Esophagus muscularis mucosa (tissue), 4 donors: ENCODE measurements at places on chromosomes 13 and 19. TPM values are rescaled to one million over a fixed set of nuclear protein-coding genes. Genes with fewer than 3 reads are reported as not detected.

DNA sequence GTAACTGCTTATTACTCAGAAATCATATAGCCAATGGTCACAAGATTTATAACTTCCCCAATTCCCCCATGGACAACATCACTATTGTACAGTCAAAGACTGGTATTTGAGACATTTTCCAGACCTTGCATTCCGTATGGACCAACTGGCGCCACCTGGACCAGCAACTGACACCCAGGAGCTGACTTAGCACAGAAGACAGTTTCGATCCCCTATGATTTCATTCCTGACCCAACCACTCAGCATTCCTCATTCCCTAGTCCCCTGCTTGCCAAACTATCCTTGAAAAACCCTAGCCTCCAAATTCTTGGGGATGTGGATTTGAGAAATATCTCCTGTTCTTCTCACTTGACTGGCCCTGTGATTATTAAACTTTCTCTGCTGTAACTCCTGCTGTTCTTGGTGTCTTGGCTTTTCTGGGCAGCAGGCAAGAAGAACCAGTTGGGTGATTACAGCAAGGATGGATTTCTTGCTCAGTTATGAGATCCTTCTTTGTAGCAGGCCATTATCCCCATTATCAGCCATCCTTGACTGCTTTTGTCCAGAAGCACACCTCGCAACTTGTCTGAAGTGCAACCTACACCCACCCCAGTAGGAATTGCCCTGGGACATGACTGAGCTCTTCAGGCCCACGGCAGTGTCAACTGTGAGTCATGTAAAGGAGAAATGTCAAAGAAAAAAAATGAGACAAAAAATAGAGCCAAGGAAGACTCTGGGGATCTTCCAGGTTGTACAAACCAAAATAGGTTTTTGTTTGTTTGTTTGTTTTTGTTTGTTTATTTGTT is 13.7 kb upstream of the MAP3K10 start:
- DNase-seq, result no peak
- H3K36me3 ChIP-seq, result no peaks in the 10 kb centered on the region
- no peak overlapping the region for H3K4me3 ChIP-seq
- no peaks in the 10 kb centered on the region for H3K27me3 ChIP-seq
- no peak overlapping the region for H3K27ac ChIP-seq

GRCh38 chr13:42047561-42048341 is 697 bp upstream of the DGKH start:
- H3K36me3 ChIP-seq, result no peaks in the 10 kb centered on the region
- H3K27ac ChIP-seq, result peak overlapping the region; percentile 92
- no peak for DNase-seq
- H3K4me1 ChIP-seq, result peaks cover 23% of the 10 kb centered on the region

TPTE2 gene
- total RNA-seq, result 0.29 TPM

PDE4A gene
- 11.6 TPM for total RNA-seq

- H3K4me3 ChIP-seq, result peak within 1 kb of the TSS; percentile 72
- no peaks in the 10 kb centered on the region for H3K36me3 ChIP-seq
- no peaks in the 10 kb centered on the region for H3K27me3 ChIP-seq
- peak within 1 kb of the TSS; percentile 62 for H3K27ac ChIP-seq
- peaks cover 22% of the 10 kb centered on the region for H3K4me1 ChIP-seq
These were observed at the start of gene MYH14 for GRCh38 chr19:50203281-50204080. Gene MYH14, plus strand, starts transcription at chr19:50203622. Its CDS starts 6,744 bp downstream, at chr19:50210366.

DNA sequence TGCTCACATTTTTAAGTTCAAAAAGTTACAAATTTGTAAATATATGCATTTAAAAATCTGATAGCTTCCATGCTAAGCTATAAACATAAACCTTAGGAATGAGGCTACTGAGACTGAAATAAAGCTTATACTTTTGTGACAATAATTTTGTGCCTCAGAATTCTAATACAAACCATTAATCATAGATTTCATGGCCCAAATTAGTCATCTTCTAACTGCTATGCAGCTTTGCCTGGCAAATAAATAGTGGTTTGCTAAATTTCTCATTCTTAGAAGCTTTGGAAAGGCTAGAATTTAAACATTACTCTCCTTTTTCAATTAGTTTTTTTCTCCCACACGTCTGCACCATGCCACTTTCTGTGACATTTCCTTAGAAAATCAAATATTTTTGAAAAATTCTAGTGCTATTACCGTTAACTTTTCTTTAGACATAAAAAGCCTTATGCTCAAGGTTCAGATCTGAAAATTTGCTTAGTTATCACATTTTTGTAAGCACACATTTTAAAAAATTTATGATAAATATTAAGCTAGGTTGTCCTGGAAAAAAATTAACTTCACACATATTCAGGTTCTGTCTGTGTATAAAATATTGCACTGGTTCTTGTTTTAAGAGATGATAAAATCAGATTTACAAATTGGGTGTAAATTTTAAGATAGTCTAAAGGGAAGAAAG is 46.9 kb downstream of the FNDC3A start:
- no peaks in the 10 kb centered on the region for H3K4me1 ChIP-seq
- no peak overlapping the region for H3K27ac ChIP-seq
- H3K36me3 ChIP-seq, result no peaks in the 10 kb centered on the region
- DNase-seq, result no peak

DNA sequence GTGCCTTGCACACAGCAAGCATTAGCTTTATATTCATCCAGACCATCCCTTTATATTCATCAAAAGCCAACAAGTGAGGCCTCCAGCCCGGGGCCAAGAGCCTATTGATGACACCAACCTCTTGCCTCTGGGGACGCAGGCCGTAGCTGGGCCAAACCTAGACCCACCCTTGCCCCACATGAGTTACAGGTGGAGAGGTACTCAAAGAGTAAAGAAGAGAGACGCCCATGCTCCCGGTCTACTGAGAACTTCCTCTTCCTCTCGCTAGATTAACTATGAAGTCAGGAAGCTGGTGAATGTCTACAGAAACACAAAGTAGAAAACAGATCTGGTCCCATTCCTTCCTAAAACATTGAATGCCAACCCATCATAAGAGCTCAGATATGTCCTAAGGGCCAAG is 3.8 kb upstream of the MLNR start:
- peaks cover 17% of the 10 kb centered on the region for H3K4me1 ChIP-seq
- no peak overlapping the region for H3K4me3 ChIP-seq
- H3K27ac ChIP-seq, result no peak overlapping the region

GRCh38 chr13:43251961-43252360 is 228.6 kb downstream of the DNAJC15 start:
- H3K36me3 ChIP-seq, result no peaks in the 10 kb centered on the region
- H3K27me3 ChIP-seq, result no peaks in the 10 kb centered on the region
- H3K4me1 ChIP-seq, result no peaks in the 10 kb centered on the region
- DNase-seq, result peak; percentile 39
- H3K27ac ChIP-seq, result no peak overlapping the region

DNA sequence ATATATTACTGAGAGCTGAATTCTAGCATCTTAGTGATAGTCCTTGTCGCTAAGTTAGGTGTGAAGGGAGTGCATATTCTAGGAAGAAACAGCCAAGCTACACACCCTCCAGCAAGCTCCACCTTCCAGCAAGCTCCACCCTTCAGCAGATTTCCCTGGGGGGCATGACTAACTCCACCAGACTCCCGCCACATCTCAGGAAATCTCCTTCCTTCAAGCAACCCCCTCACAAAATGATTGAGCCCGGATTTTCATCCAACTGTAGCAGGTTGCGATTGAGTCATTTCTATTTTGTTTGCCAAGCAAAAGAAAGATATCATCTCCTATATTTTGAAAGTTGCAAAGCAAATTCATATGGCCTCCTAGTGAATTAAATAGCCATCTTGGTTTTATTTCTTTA is 162.1 kb upstream of the TMTC4 start:
- no peak overlapping the region for H3K4me3 ChIP-seq
- H3K27ac ChIP-seq, result no peak overlapping the region
- H3K27me3 ChIP-seq, result no peaks in the 10 kb centered on the region
- no peak for DNase-seq
- H3K4me1 ChIP-seq, result no peaks in the 10 kb centered on the region
